CD4-positive, alpha-beta T cell treated with Interleukin-15 for 4 hours (primary cell): ENCODE measurements at places on chromosomes 5 and 9.

DNA sequence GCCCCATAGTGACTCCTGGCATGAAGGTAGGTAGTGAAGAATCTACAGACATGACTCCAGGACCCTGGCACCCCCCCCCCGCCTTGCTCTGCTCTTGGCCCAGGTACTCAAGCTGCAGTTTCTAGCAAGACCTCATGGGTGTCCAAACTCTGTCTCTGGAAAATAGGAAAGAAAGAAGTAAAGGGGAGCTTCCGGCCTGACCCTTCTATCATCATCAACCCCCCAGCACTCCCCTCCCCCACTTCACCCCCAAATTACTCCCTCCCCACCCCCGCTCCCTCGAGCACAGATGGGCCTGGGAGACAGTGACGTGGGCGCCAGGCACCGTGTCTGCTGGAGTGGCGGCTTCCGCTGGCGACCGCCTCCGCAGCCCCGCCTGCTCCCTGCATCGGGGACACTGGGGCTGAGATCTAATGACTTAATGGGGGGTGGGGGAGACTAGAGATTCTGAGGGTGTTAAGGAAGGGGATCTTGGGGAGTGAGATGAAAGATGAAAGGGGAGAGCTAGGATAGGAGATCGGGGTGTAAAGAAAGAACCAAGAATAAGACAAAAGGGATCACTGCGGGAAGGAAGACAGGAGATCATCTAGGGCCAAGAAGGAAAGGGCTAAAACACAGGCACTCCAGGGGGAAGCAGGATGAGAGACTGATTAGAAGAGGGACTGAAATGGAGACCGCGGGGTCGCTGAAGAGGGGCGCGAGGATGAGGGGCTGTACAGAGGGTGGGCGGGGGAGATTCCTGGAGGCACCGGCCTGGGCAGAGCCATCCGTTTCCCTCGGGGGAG, 1.1 kb upstream of the DNAJB5 start:
- no peak for DNase-seq

DNA sequence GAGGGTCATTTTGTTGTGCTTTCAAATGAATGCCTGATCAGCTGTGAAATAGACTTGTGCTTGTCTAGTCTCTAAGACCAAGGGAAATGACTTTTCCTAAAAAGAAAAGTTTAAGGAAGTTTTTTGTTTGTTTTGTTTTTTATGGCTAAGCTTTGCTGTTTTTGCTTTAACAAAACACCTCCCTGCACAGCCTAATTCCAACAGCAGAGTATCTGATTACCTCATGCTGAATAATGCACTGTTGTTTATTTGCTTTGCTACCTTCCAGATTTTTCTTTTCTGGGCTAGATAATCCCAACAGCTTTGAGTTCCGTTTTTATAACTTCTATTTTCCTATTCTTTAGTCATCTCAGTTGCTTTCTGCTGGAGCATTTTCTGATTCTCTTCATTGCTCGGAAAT, 95.8 kb downstream of the AOPEP start:
- no peak for DNase-seq

DNA sequence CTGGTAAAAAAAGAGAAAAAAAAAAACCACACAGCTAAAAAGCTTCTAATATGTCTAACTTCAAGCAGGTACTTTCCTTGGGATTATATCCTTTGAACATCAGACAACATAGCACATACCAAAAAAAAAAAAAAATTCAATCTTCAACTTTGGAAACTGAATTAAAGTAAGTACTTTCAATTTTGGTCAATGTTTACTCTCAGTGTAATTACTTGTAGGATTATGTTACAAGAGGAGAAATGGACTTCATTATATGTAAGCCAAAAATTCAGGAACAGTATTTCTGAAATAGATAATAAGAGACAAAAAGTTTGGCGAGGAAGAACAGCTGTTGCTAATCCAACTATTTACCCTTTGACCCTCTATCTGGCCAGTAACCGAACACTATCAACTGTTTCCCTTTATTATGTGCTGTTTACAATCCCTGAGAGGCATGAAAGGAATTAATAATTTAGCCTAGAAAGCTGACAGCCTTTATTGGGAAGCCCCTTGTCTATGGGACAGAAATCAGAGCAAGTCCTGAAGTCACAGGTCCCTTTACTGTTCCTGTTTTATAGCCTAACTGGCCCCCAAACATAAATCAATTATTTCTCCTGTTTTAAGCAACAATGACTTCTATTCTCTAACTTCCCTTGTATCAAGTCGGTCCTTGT, 46.6 kb downstream of the NR6A1 start:
- DNase-seq: no peak

- DNase-seq: peak; percentile 40
These were observed 10.0 kb upstream of the ZNF131 start for GRCh38 chr5:43110606-43111170.

GRCh38 chr9:82781921-82782392, 281.0 kb downstream of the RASEF start:
- no peak for DNase-seq

- DNase-seq: no peak
These were observed 528.9 kb upstream of the ZNF462 start for GRCh38 chr9:106334081-106334480.

GRCh38 chr9:68996462-68996861, 17.5 kb downstream of the PRKACG start:
- no peak for DNase-seq
